ENCODE measurements at places on chromosomes 2 and 18. TPM values are rescaled to one million over a fixed set of nuclear protein-coding genes. Genes with fewer than 3 reads are reported as not detected.

The YPEL5 gene
- 141 TPM for polyA plus RNA-seq

DNA sequence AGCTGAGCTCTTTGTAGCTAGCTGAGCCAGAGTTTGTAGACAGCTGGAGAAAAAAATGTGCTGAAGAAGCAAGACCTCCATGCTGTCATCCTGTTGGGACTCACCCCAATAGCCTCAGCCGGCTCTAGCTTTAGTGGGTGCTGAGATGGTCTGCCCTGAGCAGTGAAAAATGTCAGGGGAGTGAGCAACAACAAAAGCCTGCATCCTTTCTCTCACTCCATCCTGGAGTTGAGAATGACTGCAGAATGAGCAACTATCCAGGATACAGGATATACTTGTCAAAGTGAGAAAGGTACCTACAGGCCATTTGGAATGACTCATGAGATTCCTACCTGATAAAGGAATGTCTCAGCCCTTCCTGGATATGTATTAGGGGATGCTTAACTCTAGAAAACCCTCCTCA lies 146.1 kb upstream of the DLX2 start:
- no peak for DNase-seq

GRCh38 chr2:25586726-25587144 lies 86.6 kb downstream of the DTNB start:
- DNase-seq = no peak

The GAD1 gene
- 0.25 TPM for polyA plus RNA-seq
